Gastroesophageal sphincter (tissue), 4 donors: ENCODE measurements at places on chromosomes 11 and 22. TPM values are rescaled to one million over a fixed set of nuclear protein-coding genes. Genes with fewer than 3 reads are reported as not detected.

- ATAC-seq = no peak
These were observed 171.1 kb downstream of the CADM1 start for GRCh38 chr11:115333121-115333520.

The METTL15 gene
- total RNA-seq = 7.8 TPM

DNA sequence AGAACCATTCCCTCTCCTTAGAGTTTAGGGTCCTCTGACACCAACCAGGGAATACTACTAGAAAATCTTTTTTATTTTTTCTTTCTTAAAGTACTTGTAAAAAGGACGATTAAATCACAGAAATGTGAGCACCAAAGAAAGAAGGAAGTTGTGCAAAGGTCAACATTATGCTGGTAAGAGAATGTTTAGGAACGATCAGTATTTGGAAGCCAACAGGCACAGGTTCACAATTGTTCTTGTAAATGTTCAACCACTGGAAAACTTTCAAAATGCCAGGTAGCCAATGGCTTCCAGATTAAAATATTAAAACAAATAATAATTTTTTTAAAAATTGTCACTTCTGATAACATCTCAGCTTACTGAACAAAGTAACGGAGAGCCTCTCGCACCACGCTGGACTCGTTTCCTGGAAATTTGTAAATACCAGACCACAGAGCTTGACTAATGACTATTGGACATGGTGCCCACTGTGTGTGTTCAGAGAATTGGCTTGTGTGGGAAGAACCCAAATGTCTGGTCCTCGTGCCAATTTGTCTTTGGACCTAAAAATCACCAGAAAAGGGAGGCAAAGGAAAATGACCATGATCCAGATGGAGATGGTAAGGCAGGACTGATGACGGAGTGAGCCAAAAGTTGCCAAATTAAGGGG, 20.8 kb downstream of the COMMD9 start:
- ATAC-seq = no peak

The TYR gene
- not detected for total RNA-seq

The FAM180B gene
- 0.40 TPM for total RNA-seq

GRCh38 chr11:115527534-115528125, 23.4 kb upstream of the CADM1 start:
- no peak for ATAC-seq

GRCh38 chr11:66155387-66156073, 85.5 kb downstream of the PACS1 start:
- no peak for ATAC-seq

DNA sequence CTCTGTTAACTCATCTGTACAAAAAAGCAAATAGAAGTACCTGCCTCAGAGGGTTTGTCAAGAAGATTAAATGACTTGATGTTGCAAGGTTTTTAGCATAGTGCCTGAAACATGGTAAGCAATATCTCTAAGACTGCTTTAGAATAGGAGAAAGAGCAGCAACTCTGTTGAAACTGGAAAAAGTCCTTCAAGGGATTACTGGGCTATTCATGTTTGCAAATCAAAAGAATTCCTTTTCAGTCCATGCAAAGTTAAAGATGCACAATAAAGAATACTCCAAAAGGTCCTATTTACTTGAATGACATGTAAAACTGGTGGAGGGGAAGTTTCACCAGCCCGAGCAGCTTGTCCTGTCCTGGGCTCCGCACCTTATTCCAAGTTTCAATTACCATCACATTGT, 70.6 kb downstream of the C2CD3 start:
- ATAC-seq = no peak

GRCh38 chr22:45976254-45977002, 534 bp downstream of the WNT7B start:
- ATAC-seq = no peak

DNA sequence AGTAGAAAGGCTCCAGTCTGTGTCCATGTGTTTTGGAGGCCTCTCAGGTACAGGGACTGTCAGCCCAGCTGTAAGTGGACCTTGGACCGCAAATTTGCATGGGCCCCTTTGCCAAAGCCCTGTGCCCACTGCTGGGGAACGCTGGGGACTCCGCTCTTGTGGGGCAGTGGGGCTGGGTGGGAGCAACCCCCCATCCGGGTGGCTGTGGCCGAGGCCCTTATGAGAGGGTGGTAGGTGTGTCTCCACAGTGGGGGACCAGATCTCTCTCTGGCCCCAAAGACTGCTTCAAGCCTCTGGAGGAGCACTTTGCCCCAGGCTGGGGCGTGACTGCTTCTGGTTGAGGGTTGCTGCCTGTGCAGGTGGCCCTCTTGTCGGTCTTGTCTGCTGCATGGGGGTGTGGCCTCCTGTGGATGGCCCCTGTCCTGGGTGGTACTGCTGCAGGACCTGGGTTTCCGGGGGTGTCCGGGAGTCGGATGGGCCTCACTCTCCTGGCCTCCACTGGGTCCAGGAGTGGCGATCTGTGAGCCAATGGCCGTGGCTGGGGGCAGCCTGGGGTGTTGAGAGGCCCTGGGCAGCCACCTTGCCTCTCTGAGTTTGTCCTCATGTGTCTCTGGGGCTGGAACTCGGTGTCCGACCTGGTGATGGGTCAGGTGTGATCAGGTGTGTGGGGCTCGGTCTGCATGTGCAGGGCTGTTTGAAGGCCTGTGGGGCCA, 15.9 kb downstream of the KCNQ1 start:
- ATAC-seq = no peak

The SLC2A11 gene
- 39.8 TPM for total RNA-seq

The RIMBP3B gene
- total RNA-seq = not detected

GRCh38 chr11:64027651-64028397, 7.9 kb upstream of the FLRT1 start:
- no peak for ATAC-seq

- ATAC-seq = no peak
These were observed 3.4 kb upstream of the OR4C6 start for GRCh38 chr11:55658608-55659007.

The TRPM5 gene
- not detected for total RNA-seq

The HTR3B gene
- total RNA-seq = not detected

DNA sequence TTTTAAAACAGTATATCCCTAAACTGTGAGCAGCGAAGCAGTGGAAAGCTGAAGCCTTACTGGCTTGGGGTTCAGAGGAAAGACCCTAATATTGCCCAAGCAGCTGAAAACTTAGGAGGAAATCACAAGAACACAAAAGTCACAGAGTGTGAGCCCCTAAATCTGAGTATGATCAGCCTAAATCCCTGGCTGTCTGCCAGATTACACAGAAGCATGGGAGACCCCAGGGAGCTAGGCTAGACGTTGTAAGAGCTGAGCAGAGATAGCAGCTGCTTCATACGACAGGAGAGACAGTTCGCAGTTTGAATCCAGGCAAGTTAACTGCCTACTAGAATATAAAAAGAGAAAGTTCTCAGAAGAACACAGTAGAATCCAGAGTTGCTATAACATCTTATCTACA, 81.2 kb downstream of the PACS1 start:
- ATAC-seq = no peak

DNA sequence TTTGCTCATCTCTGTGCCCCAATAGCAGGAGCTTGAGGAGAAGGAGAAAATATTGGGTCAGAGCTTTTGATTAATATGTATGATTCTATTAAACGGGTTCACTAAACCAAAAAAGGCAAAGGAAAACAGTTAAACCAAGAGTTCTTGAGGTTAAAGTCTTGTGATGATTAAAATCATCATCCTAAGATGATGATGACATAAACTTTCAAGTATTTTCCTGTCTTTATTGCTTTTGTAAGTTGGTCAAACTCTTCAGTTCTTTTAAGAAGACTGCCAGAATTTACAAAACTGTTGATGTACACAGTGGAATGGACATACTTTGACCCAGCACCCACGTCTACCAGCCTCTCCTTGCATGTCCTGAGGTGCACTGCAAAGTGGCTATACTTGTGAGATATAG, 41.0 kb downstream of the FDX1 start:
- no peak for ATAC-seq

DNA sequence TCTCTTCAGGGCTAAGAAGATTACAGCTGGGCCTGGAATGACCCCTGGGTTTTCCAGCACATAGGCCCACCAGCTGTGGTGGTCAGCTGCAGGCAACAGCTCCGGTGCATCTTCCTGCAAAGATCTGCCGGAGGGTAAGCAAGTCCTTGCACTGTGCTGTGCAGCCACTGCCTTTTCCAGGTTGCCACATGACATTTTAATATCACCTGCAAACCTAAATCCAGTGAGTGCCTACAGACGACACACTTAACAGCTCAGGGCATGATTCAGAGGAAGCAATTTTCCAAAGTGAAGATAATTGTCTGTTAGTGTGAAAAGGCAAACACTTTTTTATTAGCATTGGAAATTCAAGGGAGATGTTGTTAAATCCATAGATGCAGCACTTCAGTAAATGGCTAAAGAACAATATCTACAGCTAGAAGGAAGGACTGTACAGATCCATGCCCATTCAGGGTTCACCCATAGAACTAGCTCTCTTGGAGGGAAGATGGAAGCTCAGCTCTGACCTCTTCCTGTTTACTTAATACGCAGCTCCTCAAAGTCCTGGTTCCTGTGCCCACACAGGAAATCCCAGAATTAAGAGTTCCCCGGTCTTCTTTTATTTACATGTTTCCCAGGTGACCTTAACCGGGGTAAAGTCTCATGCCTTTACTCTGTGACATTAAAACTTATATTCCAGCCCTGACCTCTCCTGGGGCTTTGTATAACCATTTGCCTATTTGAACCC, 13.3 kb upstream of the NRIP3 start:
- ATAC-seq = no peak
